Omental fat pad (tissue), 4 donors: ENCODE measurements at places on chromosomes 6 and 20. TPM values are rescaled to one million over a fixed set of nuclear protein-coding genes. Genes with fewer than 3 reads are reported as not detected.

GRCh38 chr20:3080939-3081388 is 3.6 kb downstream of the AVP start:
- DNase-seq, result no peak

- no peak for DNase-seq
Measured at GRCh38 chr20:3130051-3130600, 29.5 kb downstream of the FASTKD5 start.

Gene TP53TG5
- total RNA-seq, result not detected

DNA sequence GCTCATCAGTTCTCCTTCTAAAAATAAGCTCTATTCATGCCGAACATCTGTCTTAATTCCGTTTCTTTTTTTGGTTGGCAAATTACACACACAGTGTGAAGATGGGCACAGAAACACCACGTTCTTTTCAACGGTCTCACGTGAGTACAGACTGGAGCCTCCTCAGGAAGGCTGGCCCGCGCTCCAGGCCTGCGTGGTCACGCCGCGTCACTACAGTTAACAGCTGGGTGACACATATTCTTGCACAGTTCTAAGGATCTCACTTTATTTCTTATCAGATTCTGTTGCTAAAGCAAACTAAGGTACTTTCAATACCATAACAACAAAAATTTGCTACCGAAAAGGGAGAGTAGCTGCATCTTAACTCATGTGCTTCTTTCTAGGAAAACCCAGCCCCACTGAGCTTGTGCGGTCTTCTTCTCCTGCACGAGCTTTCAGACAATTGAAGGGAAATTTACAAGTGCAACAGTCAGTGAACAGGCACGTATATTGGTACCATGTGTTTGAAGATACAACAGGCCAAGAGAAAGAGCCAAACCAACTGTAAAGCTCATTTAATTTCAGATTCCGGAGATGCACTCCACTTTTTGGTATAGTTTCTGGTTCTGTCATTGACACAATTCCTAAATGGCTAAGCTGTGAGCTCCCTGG is 55.6 kb upstream of the MPC1 start:
- DNase-seq, result no peak

- DNase-seq, result no peak
Measured at GRCh38 chr6:30688569-30688968, 2.1 kb upstream of the PPP1R18 start.

DNA sequence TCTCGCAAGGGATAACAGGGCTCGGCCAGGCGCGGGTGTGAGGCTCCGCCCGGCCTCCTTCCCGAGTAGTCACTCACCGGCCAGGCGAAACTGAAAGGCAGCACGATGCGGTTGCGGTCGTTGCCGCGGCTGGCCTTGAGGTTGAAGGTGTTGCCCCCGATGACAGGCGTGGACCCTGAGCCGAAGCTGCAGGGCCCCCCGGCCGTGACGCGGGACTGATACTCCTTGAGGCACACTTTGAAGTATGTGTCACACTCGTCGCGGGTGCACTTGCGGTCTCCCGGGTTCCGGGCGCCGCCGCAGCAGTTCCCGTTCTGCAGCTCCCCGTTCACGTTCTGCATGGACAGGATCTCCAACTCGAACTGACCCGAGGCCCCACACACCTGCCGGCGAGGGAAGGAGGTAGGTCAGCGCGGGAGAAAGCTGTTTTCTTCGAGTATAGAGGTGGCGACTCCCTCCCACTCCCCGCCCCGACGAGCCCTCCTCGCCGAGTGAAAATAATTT is 1.1 kb downstream of the JAG1 start:
- DNase-seq, result no peak

Gene PGC
- not detected for total RNA-seq

GRCh38 chr6:123980311-123980710 is 176.6 kb downstream of the NKAIN2 start:
- no peak for DNase-seq

DNA sequence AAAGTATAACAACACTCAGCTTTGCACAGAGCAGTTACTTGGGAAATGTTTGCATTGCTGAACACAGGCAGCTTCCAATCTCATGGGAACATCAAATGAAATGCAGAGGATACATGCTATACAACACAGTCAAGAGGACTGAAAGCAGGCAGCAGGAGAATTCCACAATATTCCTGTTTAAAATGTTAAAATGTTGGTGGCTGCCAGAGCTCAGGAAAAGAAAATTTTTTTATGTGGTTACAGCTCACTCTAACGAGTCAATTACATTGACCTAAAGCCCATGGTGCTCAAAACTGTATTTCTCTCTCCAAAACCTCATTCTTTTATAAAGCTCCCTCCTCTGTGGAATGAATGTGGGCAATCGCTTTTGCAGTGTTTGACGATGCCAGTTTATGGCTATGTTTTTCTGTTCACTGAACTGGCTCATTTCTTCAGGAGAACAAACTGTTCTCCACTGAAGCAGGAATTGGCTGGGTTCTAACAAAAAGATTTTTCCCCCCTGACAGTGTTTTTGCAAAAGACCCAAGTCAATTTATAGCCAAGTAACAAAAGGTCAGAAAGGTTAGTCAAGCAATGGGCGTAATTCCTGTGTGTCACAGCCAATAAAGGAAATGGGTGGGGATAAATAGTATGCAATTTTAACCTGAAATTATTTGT is 69.0 kb downstream of the ZHX3 start:
- DNase-seq, result no peak

Gene TCP11
- total RNA-seq, result not detected

Gene TASP1
- 8.0 TPM for total RNA-seq

Gene SLC22A2
- not detected for total RNA-seq

DNA sequence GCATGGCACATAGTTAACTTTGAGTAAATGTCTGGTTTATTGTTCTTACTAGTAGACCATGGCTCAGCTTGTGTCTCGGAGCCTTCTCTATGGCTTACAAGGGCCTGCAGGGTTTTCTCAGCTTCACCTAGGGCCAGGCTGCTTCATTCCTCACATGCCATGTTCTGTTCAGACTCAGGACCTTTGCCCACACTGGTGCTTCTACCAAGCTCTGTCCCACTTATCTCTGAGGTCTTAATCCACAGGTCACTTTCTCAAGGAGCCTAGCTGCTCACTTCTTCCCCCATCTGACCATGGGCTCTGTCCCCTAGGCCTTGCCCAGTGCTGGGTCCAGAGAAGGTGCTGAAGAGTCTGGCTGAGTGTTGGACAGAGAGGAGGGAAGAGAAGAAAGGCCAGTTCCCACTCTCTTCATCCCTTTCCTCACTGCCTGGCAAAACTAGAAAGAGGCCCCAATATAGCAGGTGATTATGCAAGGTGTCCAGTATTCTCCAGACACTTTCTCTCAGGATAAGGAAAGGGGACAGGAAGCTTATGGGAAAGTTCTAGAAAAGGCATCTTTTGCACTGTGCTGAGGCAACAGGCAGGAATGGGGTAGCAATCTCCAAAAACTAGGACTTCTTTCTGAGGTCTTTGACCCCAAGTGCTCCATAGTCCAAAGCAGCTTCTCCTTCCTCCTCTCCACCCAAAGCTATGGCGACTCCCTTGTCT is 40.0 kb downstream of the COX4I2 start:
- no peak for DNase-seq

Gene MLN
- not detected for total RNA-seq

- DNase-seq, result no peak
Measured at GRCh38 chr20:56178219-56178618, 70.3 kb upstream of the MC3R start.

DNA sequence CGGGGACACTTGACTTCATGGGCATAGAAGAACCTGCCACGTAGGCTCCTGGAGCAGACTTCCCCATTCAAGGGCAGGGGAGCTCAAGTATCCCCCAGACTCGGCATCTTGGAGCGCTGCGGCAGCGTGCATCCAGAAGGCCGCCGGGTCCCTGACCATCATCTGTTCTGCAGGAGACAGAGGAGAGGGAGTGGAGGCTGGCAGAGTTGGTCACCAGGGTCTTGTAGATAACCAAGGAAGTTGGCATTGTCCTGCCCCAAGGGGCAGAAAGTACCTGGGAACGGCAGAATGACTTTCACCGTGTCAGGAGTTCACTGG is 82.8 kb downstream of the TCP11 start:
- DNase-seq, result no peak

- DNase-seq, result no peak
Measured at GRCh38 chr6:149385998-149386646, 13.9 kb upstream of the SUMO4 start.

Gene KLC4
- 21.1 TPM for total RNA-seq

DNA sequence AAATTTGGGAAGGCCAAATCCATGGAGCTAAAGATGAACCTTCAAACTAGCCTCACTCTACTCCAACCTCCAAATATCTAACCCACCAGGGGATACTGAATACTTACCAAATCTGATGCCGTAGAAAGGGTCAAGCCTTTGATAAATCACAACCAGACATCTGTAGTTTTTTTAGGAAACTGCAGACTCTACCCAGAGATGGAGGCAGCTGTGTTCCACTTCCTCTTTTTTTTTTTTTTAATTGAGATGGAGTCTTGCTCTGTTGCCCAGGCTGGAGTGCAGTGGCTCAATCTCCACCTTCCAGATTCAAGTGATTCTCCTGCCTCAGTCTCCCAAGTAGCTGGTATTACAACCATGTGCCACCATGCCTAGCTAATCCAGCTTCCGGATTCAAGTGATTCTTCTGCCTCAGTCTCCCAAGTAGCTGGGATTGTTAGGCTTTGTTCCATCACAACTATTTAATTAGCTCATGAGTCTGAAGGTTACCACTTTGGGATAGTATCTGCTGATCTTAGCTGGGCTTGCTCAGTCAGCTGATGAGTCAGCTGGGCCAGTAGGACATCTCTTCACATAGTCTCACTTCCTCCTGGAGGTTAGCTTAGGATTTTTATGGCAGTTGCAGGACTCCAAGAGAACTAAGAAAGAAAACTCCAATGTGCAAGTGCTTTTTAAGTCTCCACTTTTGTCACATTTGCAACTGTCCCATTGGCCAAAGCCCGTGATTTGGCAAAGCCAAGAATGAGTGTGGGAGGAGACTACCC is 13.3 kb downstream of the FRK start:
- DNase-seq, result no peak

DNA sequence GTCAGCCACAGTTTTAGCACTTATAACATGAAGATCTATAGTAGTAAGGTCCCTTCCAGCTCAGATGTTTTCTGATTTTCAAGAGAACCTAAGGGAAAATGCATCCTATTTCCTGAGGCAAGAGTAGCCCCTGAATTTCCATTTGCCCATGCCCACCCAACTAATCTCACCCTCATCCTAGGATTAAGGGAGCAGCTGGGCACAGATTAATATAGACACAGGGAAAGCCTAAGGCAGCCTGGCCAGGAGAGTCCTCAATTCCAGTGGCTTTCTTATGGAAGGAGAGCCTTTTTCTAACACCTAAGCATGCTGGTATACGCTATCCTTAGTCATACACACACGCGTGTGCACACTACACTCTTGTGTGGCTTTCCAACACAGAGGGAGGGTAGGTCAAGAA is 1.5 kb downstream of the APOBEC2 start:
- no peak for DNase-seq

Gene PRR18
- total RNA-seq, result 0.37 TPM

DNA sequence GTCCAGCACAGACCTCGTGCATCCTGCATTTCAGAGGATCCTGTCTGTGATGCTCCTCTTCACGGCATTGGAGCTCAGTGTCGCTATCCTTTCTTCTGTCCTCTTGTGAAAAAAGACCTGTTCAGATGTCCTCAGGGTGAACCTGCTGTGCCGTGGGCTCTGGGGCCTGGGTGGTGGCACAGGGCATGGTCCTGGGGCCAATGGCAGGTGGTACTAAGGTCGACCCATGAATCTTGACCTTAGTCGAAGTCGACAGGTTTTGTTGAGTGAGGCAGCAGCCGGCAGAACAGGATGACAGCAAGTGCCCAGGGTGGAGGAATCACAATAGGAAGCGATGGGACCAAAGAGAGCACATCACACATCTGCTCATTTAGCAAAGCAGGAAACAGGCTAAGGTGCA is 22.0 kb upstream of the MAS1L start:
- DNase-seq, result no peak

Gene HLA-F
- 98.6 TPM for total RNA-seq

Gene SLC32A1
- total RNA-seq, result not detected

- no peak for DNase-seq
Measured at GRCh38 chr6:90216072-90216977, 80.3 kb downstream of the BACH2 start.

DNA sequence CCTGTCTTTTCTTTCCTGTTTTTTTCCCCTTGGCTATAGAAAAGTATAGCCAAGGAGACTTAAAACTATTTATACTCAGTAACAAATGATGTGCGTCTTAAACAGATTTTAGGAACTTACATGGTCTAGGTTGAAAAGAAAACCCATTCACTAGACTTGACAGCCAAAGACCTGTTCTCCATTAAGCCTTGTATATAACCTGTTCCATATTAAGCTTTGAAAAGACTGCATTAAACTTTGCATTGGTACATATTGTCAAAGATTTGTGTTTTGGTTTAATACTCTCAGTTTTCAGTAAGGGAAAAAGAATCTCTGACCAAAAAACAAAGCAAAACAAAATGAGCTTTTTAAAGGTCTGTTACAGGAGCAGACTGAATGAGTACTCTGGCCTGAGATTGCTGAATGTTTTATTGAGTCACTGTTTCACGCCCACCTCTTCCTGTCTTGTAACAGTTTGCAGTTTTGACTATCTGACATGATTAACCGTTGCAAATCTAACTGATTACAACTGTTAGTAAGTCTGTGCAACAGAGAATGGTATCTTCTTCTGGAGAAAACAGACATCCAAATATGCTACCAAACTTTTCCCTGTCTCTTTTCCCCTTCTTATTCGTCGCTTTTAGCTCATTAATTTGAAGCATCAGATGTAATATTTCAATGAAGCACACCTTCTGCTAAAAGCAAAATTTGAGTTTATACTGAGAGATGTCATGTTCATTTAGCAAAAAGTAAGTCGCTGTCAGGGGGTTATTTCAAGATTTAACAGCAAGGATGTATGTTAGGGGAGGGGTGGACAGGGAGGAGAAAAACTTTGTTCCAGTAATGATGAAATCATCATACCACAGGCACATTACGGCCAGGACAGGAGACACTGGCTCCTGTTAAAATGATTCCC is 59.1 kb upstream of the SUPT3H start:
- DNase-seq, result no peak
